ENCODE measurements at places on chromosomes 7 and 10. TPM values are rescaled to one million over a fixed set of nuclear protein-coding genes. Genes with fewer than 3 reads are reported as not detected.

GRCh38 chr10:14573666-14574261, 200.9 kb downstream of the FAM107B start:
- DNase-seq: no peak

DNA sequence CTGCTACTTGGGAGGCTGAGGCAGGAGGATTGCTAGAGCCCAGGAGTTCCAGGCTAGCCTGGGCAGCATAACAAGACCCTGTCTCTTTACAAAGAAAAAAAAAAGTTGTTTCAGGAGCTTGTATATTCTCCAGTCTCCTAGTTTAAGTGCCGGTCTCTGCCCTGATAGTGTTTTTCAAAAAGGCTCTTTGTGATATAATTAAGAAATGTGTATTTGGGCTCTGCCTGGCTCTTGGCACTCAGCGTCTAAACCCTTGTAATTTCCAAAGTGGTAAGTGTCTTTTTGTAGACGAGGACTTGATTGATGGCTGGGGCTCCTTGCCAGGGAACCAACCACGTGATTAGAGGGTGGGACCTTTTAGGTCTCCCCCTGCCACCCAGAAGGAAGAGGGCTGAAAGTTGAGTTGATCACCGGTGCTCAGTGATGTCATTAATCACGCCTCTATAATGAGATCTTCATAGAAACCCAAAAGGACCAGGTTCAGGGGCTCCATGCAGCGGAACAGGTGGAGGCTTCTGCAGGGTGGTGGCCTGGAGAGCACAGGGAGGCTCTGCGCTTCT, 4.4 kb downstream of the EIF3B start:
- no peak for DNase-seq

The ANKRD1 gene
- polyA plus RNA-seq: not detected

The HOXA9 gene
- polyA plus RNA-seq: not detected

GRCh38 chr7:18320422-18320821, 175.1 kb upstream of the HDAC9 start:
- no peak for DNase-seq

The SPDYE2 gene
- polyA plus RNA-seq: 0.58 TPM

Measured in naive thymus-derived CD8-positive, alpha-beta T cell (primary cell).